ENCODE measurements at places on chromosomes 6 and 20.

- DNase-seq, result no peak
Observed at GRCh38 chr6:128346569-128346968, 173.8 kb downstream of the PTPRK start.

GRCh38 chr6:160203076-160203475 is 55.5 kb downstream of the SLC22A2 start:
- no peak for DNase-seq

- peak; percentile 77 for DNase-seq
Observed at GRCh38 chr6:110055387-110055735, 77.2 kb downstream of the GPR6 start.

- DNase-seq, result no peak
Observed at GRCh38 chr6:35859367-35859766, 54.2 kb downstream of the LHFPL5 start.

GRCh38 chr6:98841621-98842341 is 7.4 kb downstream of the POU3F2 start:
- DNase-seq, result no peak

DNA sequence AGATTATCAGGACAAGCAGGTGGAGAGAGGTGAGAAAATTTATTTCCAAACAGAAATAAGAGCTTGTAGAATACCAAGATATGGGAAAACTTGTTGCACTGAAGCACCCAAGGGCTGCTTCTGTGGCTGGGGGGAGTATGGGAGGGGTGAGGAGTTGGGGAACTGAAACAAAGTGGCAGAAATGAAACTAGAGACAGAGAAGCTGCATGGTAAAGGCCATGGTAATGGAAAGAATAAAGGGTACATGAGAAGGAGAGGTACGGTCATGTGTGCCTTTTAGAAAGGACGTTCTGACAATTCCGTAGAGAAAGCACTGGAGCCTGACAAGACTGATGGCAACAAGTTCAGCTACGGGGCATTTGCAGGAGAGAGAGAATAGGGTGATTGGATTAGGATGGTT is 51.6 kb upstream of the RIN2 start:
- DNase-seq, result no peak

DNA sequence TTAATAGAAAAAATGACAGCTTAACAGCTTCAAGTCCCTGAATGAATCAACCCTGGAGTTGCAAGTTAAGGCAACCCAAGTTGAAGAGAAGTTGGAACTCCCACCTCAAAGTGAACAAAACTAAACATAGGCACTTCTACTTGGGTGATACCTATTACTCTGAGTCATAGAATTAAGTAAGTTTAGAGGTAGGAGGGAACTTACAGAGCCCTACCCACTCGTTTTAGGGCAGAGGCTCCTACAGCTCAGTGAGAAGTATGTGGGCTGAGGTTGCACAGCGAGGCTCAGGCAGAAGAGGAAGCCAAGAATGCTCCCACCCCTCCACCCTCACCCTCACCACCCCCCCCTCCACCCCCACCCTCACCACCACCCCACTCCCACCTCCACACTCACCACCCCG is 42.2 kb downstream of the NFATC2 start:
- no peak for DNase-seq

DNA sequence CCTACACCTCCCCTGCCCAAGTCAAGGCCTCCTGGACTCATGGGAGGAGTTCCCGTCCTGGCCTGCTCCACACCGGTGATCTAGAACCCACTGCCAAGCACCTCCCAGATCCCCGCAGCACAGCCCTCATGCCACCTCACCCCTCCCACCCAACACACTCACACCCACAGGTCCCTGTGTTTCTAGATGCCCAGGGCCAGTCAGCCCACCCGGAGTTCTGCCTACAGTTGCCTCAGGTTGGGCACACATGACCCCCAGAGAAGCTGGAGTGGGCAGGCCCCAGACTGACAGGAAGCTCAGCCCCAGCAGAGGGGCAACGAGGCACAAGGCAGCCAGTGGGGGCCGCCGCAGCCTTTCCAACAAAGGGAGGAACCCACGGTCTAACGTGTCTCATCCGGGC is 29.6 kb downstream of the RRBP1 start:
- DNase-seq, result no peak

- DNase-seq, result no peak
Observed at GRCh38 chr20:40354880-40355279, 334.2 kb downstream of the MAFB start.

GRCh38 chr20:24701668-24702067 is 232.2 kb downstream of the SYNDIG1 start:
- no peak for DNase-seq

DNA sequence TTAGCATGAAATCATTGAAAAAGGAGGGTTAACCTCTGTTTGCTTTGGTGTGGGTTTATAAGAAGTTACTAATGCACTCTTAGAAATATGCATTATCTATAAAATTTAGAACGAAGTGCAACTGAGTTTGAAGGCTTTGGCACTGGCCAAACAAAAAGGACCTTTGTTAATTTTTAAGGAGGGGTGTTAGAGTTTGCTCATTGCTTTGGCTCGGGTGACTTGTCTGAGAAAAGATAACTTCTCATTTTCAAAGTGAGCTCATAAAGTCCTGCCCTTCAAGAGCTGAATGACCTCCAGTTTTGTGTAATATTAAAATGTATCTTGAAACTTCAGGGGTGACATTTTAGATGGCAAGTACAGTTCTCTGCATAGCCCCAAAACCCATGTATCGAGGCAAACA is 25.9 kb downstream of the NEDD9 start:
- DNase-seq, result no peak

GRCh38 chr6:168186438-168186837 is 107.4 kb upstream of the FRMD1 start:
- DNase-seq, result no peak

DNA sequence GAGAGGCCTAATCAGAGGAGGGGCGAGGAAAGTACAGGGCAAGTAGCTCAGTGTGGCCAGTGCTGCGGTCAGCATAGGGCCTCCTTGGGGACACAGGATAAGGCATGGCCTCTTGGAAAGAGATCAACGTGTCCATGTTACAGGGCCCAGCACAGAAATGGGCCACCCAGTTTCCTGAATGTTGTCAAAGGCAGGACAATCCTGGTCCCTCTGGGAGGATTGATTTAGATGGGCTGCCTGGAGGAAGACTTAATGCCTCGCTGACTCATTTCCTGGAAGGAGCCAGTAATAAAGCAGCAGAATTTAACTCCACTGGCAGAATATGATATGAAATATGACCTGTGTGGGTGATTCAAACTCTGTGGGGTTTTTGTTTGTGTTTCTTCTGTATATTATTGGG is 16.6 kb downstream of the DDO start:
- DNase-seq, result no peak

DNA sequence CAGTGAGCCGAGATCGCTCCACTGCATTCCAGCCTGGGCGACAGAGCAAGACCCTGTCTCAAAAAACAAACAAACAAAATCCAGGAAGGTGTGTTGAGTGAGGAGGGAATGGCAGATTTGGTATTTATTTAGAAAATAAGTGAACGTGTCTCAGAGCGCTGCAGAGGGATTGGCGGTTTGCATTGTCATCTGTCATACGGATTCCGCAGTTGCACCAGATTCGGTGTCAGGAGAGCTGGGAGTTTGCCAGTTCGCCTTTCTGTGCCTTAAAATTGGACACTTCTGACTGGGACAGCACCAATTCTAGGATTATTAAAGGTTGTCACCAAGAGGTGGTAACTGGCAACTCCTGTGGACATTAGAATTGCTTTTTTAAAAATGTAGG is 912 bp downstream of the SNRNP48 start:
- DNase-seq, result no peak

- peak; percentile 55 for DNase-seq
Observed at GRCh38 chr6:168196881-168197635, 118.0 kb upstream of the FRMD1 start.

- peak; percentile 60 for DNase-seq
Observed at GRCh38 chr6:42075159-42075838, 25.0 kb downstream of the TAF8 start.

- peak; percentile 57 for DNase-seq
Observed at GRCh38 chr20:41697861-41698559, 79.8 kb upstream of the CHD6 start.

DNA sequence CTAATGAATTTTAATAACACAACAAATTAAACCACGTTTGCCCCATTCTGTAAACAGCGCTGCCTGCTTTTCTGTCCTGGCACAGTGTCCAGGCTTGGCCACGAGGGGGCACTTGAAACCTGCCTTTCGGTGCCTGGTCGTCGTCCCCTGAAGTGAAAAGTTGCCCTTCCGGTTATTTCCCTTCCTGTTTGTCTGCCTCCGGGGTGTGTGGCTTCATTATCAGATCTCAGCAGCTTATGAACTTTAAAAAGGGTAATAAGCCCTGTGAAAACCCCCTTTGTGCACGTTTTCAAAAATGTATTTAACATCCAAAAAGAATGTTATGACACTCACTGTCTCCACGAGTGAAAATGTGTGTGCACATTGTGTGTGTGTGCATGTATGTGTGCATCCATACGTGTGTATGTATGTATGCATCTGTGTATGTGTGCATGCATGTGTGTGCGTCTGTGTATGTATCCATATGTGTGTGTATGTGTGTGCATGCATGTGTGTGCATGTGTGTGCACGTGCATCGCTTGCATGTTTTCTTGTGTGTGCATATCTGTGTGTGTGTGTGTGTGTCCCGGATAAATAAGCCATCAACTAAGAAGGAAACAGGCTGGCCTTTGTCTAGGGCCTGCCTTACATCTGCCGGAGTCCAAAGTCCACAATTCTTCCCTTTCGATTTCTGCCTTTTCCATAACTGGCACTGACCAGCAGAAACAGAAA is 358.4 kb downstream of the THBS2 start:
- peak; percentile 88 for DNase-seq

- no peak for DNase-seq
Observed at GRCh38 chr20:20547876-20548266, 164.6 kb downstream of the RALGAPA2 start.

GRCh38 chr6:106574741-106575458 is 54.4 kb downstream of the RTN4IP1 start:
- no peak for DNase-seq

DNA sequence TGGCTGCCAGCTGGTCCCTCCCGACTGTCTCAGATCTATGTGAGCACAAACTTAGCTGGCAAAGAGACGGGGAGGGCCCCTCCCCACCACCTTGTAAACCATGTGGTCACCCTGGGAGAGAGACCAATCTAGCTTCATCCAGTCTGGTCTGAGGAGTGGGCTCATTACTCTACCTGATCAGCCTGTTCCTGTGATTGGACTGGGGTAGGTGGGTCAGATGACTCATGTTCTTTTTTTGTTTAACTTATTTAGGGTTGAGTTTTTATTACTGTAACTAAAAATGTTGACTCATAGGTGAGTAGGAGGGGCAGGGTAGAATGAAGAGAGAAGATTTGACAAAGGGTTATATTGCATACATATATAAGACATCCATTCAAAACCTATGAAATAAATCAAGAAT is 4.7 kb downstream of the GSTA4 start:
- DNase-seq, result no peak

DNA sequence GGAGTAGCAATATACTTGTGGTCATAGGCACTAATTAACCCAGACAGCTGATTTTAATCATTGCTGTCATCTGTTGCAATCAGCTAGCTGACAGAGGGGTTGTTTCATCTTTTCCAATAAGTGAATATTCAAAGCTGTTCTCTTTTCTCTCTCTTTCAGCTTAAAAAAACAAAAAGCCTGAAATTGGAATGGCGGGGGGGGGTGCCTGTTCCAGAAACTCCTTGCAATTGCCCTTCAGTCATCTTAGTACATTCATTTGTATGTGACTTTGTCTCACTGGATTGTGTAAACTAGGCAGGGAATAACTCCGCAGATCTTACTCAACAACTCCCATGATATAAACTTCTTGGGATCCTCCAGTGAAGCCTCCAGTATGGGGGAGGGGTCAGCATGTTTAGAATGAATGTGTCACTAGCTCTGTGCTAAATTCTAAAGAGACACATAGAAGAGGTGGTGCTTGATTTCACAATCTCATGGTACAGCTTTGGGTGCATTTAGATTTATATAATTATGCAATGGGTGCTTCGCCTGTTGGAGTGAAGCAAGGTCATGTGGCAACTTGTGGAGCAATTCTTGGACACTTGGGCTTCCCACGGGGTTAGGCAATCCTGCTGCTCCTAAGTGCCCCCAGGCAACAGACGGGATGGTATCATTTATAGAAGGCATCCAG is 40.1 kb downstream of the SLC24A3 start:
- DNase-seq, result no peak

DNA sequence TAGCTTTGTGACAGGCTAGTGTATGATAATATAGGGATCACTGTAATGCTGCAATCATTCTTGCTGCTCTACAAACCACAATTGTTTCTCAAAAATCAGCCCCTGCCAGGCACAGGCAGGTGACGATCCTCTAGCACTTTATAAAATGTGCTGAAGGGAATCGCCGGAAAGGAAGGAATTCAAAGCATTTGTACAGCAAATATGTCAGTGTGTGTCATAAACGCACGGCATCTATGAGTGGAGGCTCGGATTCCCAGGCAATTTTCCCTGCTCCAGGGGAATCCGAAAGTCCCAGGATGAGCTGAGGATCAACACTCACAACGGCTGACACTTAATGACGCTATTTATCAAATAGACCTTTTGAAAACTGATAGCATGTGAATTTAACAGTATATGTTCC is 1.4 kb downstream of the PHACTR1 start:
- DNase-seq, result no peak

- DNase-seq, result no peak
Observed at GRCh38 chr6:4460586-4461475, 315.4 kb upstream of the CDYL start.

GRCh38 chr20:57622579-57623381 is 2.6 kb upstream of the ZBP1 start:
- DNase-seq, result peak; percentile 4

DNA sequence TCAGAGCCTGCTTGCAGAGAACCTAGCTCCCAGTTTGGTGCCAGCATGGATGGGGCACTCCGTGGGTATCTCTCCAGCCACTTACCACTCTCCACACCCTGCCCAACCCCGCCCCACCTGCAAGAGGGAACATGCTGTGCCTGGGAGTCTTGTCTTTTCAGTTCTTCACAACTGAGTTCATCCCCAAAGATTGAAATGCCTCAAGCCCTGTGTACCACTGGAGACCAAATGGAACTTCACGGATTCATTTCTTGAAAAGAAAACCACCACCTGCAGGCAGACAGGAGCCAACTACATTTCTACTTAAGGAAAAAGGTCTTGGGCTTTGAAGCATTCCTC is 50.1 kb downstream of the TRERF1 start:
- no peak for DNase-seq

GRCh38 chr20:50053362-50054230 is 59.4 kb downstream of the UBE2V1 start:
- no peak for DNase-seq

- no peak for DNase-seq
Observed at GRCh38 chr6:168919470-168920179, 334.0 kb downstream of the THBS2 start.

GRCh38 chr20:58691773-58692578 is 624 bp upstream of the NPEPL1 start:
- DNase-seq, result no peak

GRCh38 chr6:131460614-131461000 is 112.4 kb upstream of the ARG1 start:
- DNase-seq, result no peak
